HFFc6 (cell line): ENCODE measurements at places on chromosomes 11 and 22.

DNA sequence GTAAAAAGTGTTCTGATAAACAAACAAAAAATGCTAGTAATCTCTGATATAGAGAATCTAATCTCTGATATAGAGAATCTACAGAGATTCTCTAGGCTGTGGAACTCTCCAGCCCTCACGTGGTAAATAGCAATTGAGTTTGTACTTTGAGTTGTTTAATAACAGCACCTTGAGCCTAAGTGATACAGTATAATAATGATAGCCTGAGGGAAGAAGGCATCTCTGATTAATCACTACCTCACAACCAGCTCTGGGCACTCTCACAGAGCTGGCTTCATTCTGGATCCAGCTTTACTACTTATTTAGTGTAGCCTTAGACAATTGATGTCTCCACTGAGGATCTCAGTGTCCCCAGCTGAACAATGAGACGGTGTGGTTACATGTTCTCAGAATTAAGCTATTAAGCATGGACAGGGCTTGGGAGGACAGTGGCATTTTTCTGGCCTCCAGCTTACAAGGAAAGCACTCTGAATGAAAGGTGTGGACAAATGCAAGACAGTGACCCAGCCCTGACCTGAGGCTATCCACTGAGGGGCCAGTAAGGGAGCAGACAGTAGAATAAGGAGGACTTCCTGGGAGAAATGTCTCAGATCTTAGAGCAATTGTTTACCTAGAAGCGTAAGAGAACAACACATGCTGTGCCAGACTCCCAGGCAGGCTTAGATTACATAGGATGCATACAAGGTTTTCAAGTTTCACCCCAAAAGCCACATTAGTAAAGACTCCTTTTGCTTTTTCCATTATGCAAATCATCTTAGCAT, 88.7 kb upstream of the DRD2 start:
- no peak for DNase-seq

GRCh38 chr11:79078456-79078855, 362.4 kb downstream of the TENM4 start:
- no peak for DNase-seq

DNA sequence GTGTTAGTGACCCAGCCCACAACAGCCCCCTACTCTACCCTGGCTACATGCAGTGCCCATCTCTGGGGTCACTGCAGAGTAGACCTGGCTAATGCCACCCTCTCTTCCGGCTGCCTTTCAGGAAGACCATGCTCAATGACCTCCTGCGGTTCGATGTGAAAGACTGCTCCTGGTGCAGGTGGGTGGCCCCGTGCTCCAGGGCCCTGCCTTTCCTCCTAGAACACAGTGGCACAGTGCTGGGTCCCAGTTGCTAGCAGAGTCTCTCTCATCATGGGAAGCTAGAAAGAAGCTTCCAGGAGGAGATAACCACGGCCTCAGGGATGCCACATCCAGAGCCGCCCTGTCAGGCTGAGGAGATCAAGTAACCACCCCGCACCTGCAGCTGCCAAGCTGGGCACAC, 3.6 kb downstream of the LZTR1 start:
- no peak for DNase-seq

DNA sequence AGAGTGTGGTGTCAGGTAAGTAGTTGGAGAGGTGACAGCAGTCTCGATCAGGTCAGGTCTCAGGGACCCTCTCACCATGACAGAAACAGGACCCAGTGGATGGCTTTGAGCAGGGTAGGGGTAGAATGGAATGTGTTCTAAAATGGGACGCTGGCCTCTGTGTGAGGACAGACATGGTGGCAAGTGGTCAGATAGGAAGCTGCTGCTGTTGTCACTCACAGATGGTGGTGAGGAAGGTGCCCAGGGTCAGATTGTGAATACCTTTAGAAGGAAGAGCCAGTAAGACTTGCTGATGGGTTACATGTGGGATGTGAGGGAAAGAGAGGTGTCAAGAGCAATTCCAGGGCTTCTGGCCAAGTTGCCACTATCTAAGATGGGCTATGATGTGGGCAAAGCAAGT, 596.3 kb downstream of the NTM start:
- DNase-seq = no peak

GRCh38 chr11:61917334-61918109, at the start of gene RAB3IL1:
Gene RAB3IL1 (minus strand): TSS chr11:61917566. CDS start chr11:61917367, 199 bp downstream.
- no peak for DNase-seq

DNA sequence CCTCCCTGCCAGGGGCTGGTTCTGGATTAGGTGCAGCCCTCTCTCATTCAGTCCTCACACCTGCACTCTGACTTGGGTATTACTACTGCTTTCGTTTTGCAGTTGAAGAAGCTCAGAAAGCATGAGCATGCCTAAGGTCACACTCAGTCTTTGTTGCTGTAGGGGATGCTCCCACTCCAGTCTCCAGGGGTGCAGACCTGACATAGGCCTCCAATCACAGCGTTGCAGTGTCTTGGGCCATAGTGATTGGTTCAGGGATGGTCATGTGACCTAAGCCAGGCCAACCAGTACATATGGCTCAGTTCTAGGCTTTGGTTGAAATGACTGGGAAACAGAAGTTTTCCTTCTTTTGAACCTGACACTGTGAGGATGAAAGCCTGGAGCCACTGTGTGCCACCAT, 61.7 kb downstream of the FBXO7 start:
- no peak for DNase-seq

DNA sequence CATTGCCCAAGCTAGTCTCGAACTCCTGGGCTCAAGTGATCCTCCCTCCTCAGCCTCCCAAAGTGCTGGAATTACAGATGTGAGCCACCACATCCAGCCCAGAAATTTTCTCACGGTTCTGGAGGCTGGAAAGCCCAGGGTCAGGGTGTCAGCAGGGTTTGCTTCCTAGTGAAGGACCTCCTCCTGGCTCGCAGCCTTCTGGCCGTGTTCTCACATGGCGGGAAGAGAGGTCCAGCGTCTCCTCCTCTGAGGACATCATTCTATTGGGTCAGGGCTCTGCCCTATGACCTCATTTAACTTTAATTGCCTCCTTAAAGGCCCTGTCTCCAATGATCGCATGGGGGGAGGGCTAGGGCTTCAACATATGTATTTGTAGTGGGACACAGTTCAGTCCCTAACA, 38.1 kb downstream of the SDHAF2 start:
- no peak for DNase-seq

- DNase-seq = no peak
These were observed 185.4 kb upstream of the CNTN5 start for GRCh38 chr11:98835335-98835734.

GRCh38 chr22:49648053-49648452, 179.6 kb downstream of the BRD1 start:
- DNase-seq = no peak

DNA sequence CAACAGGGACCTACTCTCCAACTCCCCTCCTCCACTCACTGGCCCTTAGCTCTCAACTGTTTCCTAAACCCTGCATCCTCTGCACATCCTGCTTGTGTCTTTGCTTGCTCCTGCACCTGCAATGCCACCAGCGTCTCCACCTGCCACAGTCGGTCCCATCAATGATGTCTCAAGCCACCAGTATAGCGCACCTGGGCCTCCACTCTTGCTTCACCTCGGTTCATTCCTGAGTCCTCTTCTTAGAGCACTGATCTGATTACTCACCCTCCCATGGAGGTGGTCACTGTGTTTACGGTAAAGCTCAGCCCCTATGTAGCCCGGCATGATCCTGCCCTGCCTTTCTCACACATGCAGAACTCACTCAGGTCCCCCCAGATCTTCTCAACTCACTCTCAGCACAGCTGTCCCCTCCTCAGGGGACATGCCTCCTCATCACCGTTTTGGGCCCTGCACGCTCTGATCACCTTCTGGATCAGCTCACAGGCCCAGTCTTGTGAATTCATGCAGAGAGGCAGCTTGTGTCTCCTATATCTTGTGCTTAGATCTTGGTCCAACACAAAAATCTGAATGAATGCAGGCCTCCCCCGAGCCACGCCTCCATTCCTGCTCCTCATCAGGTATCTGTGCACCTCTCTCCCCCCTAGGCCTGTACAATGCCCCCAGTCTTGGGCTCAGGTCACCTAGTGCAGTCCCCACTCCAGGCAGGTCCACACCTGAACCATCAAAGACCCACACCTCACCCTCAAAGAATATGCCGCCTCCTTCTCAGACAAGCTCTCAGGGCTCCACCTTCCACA, 31.4 kb downstream of the TRIM29 start:
- DNase-seq = no peak

GRCh38 chr11:75874684-75875341, 59.8 kb downstream of the UVRAG start:
- no peak for DNase-seq

DNA sequence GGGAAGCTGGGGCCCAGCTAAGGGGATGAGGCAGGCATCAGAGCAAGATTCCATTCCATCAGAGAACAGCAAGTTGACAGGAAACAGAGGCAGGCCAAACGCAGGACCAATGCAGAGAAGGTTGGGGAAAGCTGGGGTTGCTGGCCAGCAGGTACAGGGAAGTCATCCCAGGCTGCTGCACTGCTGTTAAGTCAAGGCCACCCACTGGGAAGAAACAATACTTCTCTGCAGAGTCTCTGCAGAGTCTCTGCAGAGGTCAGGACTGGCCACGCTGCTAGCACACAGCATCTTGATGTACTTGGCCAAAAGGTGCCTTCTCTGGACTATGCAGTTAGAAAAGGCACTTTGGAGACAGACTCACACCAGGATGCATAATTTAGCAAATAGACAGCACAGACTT, 68.5 kb upstream of the CSNK2A3 start:
- no peak for DNase-seq

GRCh38 chr11:75625021-75625420, 43.8 kb downstream of the MAP6 start:
- no peak for DNase-seq

DNA sequence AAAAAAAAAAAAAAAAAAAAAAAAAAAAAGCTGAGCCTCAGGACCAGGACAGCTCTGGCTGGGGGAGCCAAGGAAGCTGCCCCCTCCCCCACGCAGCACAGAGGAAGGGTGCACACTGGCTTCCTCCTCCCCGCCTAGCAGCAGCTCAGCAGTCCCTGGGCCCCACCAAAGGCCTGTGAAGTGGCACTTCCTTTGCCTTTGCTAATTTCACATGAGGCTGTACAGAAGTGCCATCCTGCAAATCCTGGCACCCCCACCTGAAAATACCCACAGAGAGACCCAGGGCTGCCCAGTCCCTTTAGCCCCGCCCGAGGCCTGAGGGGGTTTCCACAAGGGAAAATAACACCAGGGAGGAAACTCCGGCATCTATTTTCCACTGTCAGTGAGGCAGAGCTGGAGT, 3.9 kb downstream of the RHOG start:
- DNase-seq = no peak

DNA sequence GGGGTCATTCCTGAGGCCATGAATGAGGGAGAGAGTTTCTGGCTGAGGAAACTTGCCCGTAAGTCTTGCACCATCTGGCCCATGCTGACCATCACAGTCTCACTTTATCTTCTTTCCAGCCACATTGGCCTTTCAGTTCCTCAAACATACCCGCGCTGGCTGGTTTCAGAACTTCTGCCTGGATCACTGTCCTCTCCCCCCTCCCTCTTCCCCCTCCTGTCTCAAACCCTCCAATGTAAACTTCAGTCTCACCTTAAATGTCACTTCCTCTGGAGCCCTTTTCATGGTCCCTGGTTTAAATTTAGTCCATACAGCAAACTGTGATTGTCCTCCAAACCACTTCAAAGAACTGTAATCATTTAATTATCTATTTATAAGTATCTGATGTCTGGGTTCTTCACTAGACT, 3.7 kb upstream of the TMEM109 start:
- DNase-seq = no peak

DNA sequence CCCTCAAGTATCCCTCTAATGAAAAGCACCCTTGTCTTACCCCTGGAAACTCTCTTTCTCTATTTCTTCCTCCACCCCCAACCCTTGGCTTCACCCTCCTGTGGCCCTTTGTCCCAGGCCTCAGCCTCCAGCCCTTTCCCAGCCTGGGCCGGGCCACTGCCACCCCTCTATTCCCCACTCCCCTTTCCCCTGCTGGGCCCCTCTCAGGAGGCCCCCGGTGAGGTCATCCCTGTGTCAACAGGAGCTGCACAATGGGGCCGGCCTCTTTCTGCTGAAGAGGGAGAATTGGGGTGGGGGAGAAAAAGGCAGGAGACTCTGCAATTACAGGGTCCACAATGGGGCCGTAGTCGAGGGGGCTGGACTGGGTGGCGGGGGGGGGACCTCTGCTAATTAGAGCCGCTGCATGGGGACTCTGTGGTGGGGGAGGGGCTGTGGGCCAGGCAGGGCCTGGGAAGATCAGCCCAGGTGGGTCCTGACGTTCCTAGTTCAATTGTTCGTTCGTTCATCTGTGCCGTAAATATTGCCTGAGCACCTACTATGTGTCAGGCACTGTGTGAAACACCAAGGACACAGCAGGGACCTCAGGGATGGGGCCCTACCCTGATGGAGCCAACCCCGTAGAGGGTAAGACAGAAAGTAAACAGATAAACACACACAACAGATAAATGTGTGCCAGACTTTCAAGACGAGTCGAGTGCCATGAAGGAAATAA, 18.5 kb upstream of the MPPED1 start:
- no peak for DNase-seq

- DNase-seq = no peak
These were observed 8.3 kb upstream of the DLAT start for GRCh38 chr11:112016765-112017376.

DNA sequence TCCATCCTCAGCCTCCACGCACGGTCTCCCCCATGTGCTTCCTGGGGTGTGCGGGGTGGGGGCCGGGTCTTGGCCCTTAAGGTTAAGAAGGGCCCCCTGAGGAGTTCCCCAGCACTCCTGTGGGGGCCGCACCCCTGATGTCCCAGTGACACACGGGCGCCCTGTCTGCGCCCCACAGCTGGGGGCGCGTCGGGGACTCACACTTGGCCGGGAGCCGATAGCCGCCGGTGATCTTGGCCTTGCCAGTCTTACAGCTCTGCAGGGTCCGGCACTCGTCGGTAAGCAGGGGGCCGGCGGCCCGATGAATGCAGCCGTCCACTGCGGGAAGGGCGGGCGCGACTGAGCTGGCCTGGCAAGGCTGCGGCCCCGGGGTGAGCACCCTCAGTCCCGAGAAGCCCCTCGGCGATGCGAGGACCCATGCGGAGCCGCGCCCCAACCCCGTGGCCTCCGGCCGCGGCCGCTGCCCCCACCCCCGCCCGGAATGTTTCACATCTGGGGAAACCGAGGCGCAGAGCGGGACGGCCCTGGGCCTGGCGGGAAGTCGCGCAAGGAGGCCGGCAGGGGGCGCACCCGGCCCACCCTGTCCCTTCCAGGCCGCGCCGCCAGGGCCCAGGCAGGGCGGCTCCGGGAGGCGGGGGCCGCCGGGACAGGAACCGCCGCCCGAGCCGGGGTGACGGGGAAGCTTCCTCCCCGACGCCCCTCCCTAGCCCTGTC, 13.9 kb downstream of the OTUB1 start:
- DNase-seq = peak; percentile 22

GRCh38 chr11:22543261-22543660, 82.4 kb downstream of the FANCF start:
- no peak for DNase-seq

- DNase-seq = peak; percentile 91
These were observed 1.4 kb downstream of the TSPAN4 start for GRCh38 chr11:843818-844692.

- no peak for DNase-seq
These were observed 2.4 kb downstream of the TRMT112 start for GRCh38 chr11:64314805-64315561.

DNA sequence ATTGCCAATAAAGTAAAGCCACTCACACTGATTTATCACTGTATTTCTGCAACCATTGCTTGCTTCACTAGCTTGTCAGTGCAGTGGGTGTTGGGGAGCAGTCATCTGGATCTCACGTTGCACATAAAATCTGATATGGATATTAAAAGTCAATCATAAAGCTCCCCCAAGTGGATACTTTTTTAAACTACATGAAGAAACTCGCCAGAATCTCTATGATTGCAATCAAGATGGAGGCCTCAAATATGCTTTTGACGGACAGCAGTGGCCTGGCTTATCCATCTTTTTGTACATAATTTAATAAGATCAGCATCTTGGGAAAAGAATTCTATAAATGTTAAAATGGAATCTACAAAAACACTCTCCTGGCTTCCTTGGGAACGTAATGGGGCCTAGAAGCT, 137.7 kb downstream of the WT1 start:
- peak; percentile 56 for DNase-seq
